WTC11 (cell line): ENCODE measurements at places on chromosomes 1 and 21. TPM values are rescaled to one million over a fixed set of nuclear protein-coding genes. Genes with fewer than 3 reads are reported as not detected.

GRCh38 chr1:206699626-206700025 is 14.9 kb downstream of the MAPKAPK2 start:
- no peak overlapping the region for H3K4me3 ChIP-seq
- H3K27ac ChIP-seq: no peak overlapping the region
- H3K36me3 ChIP-seq: no peaks in the 10 kb centered on the region
- peaks cover 73% of the 10 kb centered on the region for H3K4me1 ChIP-seq
- H3K27me3 ChIP-seq: no peaks in the 10 kb centered on the region; the same call in 1 of the 2 replicates

DNA sequence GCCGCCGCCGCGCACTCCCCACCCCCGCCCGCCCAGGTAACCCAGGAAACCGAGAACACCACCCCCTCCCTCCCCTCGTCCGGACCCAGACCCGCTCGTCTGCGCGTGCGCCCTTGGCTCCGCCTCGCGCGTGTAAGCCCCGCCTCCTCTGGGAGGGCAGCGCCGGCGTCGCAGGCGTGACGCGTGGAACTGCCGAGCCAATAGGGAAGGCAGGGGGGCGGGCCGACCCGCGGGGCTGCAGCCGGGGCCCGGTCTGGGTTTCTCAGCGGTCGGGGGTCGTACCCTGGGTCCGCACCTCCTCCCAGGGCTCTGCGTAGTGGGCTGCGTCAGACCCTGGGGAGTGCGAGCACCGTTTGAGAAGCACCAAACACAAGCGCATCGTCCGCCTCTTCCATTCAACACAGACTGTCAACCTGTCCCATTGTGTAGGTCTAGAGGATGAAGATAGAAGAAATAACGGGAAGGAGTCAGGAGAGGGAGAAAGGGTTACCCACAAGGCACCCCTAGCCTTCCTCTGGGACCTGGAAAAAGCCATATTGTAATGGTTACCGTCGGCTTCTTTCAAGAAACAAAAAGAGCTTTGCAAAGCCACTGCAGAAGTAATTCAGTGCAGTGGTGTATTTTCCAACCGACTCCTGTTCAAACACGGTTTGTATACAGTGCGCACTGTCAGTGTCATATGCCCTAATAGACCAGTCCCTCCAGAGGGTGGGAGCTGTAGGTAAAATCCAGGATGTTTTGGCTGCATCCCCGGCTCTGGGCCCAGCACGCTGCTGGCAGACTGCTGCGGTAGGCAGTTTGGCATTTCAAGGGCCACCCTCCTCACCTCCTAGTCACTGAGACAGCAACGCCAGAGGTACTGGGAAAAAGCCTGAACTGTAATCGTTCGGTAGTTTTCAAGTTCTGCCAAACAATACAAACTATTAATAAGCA is 473 bp upstream of the LYST start:
- peak overlapping the region; percentile 99 for H3K27ac ChIP-seq
- H3K4me3 ChIP-seq: peak overlapping the region; percentile 96
- no peaks in the 10 kb centered on the region for H3K36me3 ChIP-seq
- DNase-seq: peak; percentile 98

ROR1 gene
- total RNA-seq: 54.6 to 56.3 TPM (median 55.2 TPM) in 3 replicates

GRCh38 chr1:94191216-94191615 is 46.2 kb downstream of the ARHGAP29 start:
- no peak for DNase-seq
- no peak overlapping the region for H3K27ac ChIP-seq
- no peak overlapping the region for H3K4me3 ChIP-seq
- H3K36me3 ChIP-seq: no peaks in the 10 kb centered on the region

GRCh38 chr1:54403808-54404261 is 2.4 kb downstream of the SSBP3 start:
- H3K27me3 ChIP-seq: no peaks in the 10 kb centered on the region
- H3K36me3 ChIP-seq: peaks cover 45% of the 10 kb centered on the region
- DNase-seq: no peak
- H3K4me1 ChIP-seq: peaks cover 52% of the 10 kb centered on the region

- H3K27me3 ChIP-seq: no peaks in the 10 kb centered on the region
- no peak overlapping the region for H3K4me3 ChIP-seq
- H3K36me3 ChIP-seq: no peaks in the 10 kb centered on the region
- H3K27ac ChIP-seq: no peak overlapping the region
- DNase-seq: no peak
These were observed 102.8 kb upstream of the ARTN start for GRCh38 chr1:43830802-43831201.

DNA sequence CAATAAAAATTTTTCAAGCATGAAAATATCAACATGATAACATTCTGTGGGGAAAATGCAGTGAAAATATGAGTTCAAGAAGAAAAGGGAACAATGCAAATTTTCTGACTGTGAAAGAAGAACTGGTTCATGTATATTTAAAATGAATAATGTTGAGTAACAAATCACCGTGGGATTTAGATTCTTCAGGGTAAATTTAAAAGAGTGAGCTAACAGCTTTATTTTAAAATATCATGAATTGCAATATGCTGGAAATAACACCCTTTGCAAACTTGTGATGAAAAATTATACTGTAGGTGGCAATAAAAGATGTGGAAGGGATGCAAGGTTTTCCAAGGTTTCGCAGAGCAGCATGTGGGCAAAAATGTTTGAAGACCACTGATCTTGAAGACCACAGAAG is 13.2 kb upstream of the SSX2IP start:
- DNase-seq: no peak
- peaks cover 34% of the 10 kb centered on the region for H3K4me1 ChIP-seq

- DNase-seq: no peak
- peaks cover 4% of the 10 kb centered on the region; the same call in 1 of the 2 replicates for H3K27me3 ChIP-seq
- H3K27ac ChIP-seq: no peak overlapping the region
- no peak overlapping the region for H3K4me3 ChIP-seq
- H3K36me3 ChIP-seq: no peaks in the 10 kb centered on the region
These were observed 31.1 kb downstream of the DLGAP3 start for GRCh38 chr1:34898330-34898761.

- no peaks in the 10 kb centered on the region for H3K27me3 ChIP-seq
- H3K4me1 ChIP-seq: 0 out of 2 replicates have a peak, but pooled peaks cover 2% of the 10 kb centered on the region
- DNase-seq: no peak
- no peak overlapping the region for H3K4me3 ChIP-seq
- no peaks in the 10 kb centered on the region for H3K36me3 ChIP-seq
These were observed 54.5 kb downstream of the UBE2T start for GRCh38 chr1:202287196-202287595.

OR2T5 gene
- not detected in 3 replicates for total RNA-seq

GRCh38 chr1:215273838-215274516 is 191.4 kb downstream of the KCNK2 start:
- H3K27ac ChIP-seq: no peak overlapping the region
- H3K27me3 ChIP-seq: no peaks in the 10 kb centered on the region
- H3K4me3 ChIP-seq: no peak overlapping the region
- no peak for DNase-seq
- H3K36me3 ChIP-seq: no peaks in the 10 kb centered on the region
- peaks cover 8% of the 10 kb centered on the region for H3K4me1 ChIP-seq

GRCh38 chr1:221117133-221117532 is 237.9 kb downstream of the HLX start:
- H3K4me3 ChIP-seq: no peak overlapping the region
- H3K27me3 ChIP-seq: no peaks in the 10 kb centered on the region
- DNase-seq: no peak
- peaks cover 3% of the 10 kb centered on the region; the same call in 1 of the 2 replicates for H3K36me3 ChIP-seq
- 0 out of 2 replicates have a peak, but pooled peaks cover 4% of the 10 kb centered on the region for H3K4me1 ChIP-seq

- no peak overlapping the region for H3K27ac ChIP-seq
- H3K36me3 ChIP-seq: no peaks in the 10 kb centered on the region
- H3K27me3 ChIP-seq: no peaks in the 10 kb centered on the region; the same call in 1 of the 2 replicates
- peaks cover 7% of the 10 kb centered on the region for H3K4me1 ChIP-seq
- DNase-seq: no peak
These were observed 108.1 kb downstream of the ATG4C start for GRCh38 chr1:62891956-62892562.

DNA sequence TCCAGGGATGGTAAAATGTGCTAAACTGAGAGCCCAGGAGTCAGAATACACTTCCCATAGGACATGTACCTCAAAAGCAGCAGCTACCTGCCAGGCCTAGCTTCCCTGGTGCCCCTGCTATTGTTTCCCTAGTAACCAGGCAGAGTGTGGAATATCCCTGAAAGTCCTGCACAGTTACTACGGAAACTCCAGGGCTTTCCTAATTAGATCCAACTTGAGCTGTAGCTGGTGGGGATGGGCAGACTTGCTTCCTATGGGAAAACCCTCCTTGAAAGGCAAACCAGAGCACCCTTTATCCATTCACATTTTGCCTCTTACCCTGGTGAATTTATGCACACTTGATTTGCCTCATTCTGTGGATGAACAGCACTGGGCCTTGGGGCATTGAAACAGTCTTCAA is 559.9 kb upstream of the PBX1 start:
- H3K27ac ChIP-seq: no peak overlapping the region
- no peaks in the 10 kb centered on the region for H3K4me1 ChIP-seq
- no peak for DNase-seq
- H3K27me3 ChIP-seq: no peaks in the 10 kb centered on the region; the same call in 1 of the 2 replicates

SPRR2B gene
- not detected in 3 replicates for total RNA-seq

OPRD1 gene
- 2.2 to 3.1 TPM (median 2.5 TPM) in 3 replicates for total RNA-seq

ISG15 gene
- 29.5 to 38.3 TPM (median 36.1 TPM) in 3 replicates for total RNA-seq

GRCh38 chr1:18641005-18641941 is 10.6 kb downstream of the PAX7 start:
- H3K4me3 ChIP-seq: peak overlapping the region; percentile 73
- peak; percentile 54 for DNase-seq
- peaks cover 100% of the 10 kb centered on the region for H3K27me3 ChIP-seq
- peaks cover 76% of the 10 kb centered on the region for H3K4me1 ChIP-seq
- no peaks in the 10 kb centered on the region for H3K36me3 ChIP-seq

DNA sequence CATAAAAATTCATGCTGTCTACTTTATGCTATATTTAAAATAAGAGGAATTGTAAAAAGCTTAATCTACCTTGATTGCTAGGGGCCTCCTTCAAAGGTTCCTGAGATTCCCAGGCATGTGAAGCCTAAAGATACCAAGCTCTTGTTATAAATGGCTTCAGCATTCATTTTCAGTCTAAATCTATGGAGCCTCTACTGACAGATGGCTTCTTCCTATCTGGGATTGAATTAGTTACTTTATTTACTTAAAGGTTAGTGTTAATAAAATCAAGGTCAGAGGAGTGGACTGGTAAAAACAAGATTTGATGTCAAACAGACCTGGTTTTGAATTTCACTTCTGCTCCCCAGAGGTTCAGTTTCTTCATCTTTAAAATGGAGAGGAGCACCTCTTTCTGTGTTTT is 93.7 kb downstream of the TNNI3K start:
- no peaks in the 10 kb centered on the region for H3K4me1 ChIP-seq
- no peaks in the 10 kb centered on the region for H3K27me3 ChIP-seq
- H3K36me3 ChIP-seq: no peaks in the 10 kb centered on the region
- H3K27ac ChIP-seq: no peak overlapping the region
- H3K4me3 ChIP-seq: no peak overlapping the region

DNA sequence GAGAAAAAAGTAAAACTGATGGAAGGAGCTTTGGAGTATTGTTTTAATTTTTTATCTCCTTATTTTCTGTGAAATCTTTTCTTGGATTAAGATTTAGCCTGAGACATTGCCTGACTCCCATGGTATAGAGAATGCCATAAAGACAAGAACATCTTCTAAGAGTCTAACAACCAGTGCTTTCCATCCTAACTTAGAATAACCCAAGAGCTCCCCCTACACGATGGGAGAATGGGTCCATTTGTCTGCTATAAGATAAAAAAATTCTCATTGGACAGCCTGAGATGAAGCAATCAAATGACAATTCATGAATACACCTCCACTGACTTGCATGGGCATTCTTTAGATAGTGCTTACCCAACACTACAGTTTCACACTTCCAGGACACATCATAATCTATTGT is 478.1 kb downstream of the TTLL7 start:
- H3K27me3 ChIP-seq: no peaks in the 10 kb centered on the region
- no peaks in the 10 kb centered on the region for H3K36me3 ChIP-seq
- DNase-seq: no peak
- H3K4me3 ChIP-seq: no peak overlapping the region
- no peaks in the 10 kb centered on the region for H3K4me1 ChIP-seq

DNA sequence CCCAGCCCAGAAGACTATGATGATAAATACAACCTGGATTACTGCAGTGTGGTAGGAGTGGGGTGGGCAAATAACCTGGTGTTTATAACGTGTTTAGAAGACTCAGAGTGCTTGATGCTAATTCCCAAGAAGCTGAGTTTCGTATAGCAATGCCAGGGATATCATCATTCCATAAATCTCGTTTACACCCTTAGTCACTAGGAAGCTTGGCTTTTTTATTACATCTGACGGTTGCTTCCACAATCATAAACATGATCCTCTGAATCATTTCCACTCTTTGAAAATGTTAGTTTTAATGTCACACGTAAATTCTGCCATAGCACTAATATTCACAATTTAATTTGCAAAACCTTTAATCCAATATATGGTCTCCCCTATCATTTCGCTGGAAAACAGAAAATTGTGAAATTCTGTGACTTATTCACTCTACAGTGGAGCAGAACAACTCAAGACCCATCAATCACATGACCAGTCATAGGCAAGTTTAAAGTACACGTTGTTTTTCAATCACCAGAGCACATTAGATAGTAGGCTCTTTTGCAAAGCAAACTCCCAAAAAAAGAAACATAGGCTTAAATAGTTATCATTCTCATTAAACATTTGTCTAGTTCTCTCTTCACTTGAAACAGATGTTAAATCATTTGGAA is 321.0 kb downstream of the LTN1 start:
- H3K27ac ChIP-seq: no peak overlapping the region
- no peak for DNase-seq
- H3K36me3 ChIP-seq: peaks cover under 1% of the 10 kb centered on the region; the same call in 1 of the 2 replicates
- no peaks in the 10 kb centered on the region; the same call in 1 of the 2 replicates for H3K27me3 ChIP-seq
- no peak overlapping the region for H3K4me3 ChIP-seq

FOXD2 gene
- 0.05 to 0.07 TPM (median 0.05 TPM) in 3 replicates for total RNA-seq

ELAVL4 gene
- total RNA-seq: 0.50 to 0.85 TPM (median 0.69 TPM) in 3 replicates

- no peak overlapping the region for H3K4me3 ChIP-seq
- H3K27me3 ChIP-seq: no peaks in the 10 kb centered on the region
- DNase-seq: no peak
- H3K4me1 ChIP-seq: peaks cover 14% of the 10 kb centered on the region
These were observed 68.0 kb downstream of the FAAP20 start for GRCh38 chr1:2126331-2127186.
